ENCODE measurements at places on chromosomes 7 and 10.

DNA sequence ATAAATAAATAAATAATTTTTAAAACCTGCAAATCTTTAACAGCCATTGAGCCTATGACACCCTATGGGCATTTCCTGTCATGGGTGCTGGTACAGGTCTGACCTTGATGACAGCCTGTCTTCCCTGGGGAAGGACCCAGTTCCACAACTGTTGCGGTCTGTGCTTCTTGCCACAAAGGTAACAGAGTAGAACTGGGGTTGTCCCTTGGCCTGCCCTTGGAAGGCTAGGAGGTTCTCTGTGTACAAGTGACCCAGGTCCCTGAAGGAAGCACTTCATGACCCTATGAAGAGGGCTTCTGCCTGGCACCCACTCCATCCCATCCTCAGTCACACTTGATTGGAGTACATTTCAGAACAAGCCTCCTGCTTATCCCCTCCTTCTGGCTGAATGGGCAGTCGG, 66.9 kb downstream of the OGDH start:
- no peak for DNase-seq

DNA sequence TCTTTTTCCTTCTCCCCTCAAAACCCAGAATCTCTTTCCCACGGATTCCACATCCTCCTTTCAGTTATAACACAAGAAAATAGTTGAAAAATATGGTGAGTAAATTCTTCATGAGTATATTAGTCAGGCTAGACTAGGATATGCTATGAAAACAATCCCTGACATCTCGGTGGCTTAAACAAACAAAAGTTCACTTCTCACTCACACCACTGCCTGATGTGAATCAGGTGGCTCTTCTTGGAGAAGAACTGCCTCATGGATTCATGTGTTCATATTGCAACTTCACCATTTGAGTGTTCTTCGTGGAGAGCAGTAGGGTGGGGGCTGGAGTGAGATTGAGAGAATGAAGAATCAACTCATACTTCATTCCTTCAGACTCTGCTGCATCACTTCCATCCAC, 204.1 kb downstream of the PHF14 start:
- DNase-seq, result peak; percentile 46

DNA sequence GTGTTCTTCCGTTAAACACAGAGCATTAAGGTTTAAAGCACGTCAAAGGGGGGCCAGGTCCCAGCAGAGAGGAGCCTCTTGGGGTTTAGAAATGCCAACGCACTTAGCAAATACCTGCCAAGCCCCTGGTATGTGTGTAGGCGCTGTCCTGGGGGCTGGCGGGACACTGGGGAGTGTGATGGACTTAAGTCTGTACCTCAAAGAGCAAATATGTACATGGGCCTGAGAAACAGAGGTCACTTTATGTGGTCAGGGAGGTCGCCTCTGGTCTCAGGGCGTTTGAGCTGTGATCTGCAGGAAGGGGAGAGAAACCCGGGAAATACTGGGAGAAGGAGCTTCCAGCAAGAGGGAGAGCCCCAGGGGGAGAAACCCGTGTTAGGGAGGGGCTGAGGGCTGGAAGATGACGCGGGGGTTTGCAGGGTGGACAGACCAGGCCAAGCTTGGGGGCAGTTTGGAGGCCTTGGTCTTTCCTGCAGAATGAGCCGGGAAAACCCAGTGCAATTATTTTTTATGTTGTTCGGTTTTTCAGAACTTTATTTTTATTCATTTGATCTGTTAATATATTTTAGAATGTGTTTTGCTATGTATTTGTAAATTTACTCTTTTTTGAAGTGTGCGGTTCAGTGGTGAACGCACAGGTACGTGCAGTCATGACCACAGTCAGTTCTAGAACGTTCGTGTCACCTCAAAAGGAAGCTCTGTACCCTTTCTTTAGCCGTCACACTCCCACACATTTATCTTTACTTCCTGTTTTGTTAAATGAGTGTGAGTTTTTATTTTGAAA, 441.4 kb upstream of the FOXK1 start:
- DNase-seq, result no peak

- peak; percentile 66 for DNase-seq
Measured at GRCh38 chr7:128742206-128742605, 3.0 kb downstream of the CALU start.

- no peak for DNase-seq
Measured at GRCh38 chr10:32163071-32163761, 107.0 kb upstream of the KIF5B start.
